ENCODE measurements at places on chromosomes 13 and 19.

GRCh38 chr13:108711386-108711785, 82.0 kb downstream of the MYO16 start:
- DNase-seq: no peak

GRCh38 chr19:483332-484072, 12.8 kb upstream of the MADCAM1 start:
- no peak for DNase-seq

DNA sequence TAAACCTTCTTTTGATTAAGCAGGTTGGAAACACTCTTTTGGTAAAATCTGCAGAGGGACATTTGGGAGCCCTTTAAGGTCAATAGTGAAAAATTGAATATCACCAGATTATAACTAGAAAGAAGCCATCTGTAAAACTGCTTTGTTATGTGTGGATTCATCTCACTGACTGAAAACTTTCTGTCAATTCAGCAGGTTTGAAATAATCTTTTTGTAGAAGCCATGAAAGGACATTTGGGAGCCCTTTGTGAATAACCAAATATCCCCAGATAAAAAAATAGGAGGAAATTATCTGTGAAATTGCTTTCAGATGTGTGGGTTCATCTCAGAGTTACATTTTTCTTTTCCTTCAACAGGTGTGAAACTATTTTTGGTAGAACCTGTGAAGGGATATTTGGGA, 1690.7 kb downstream of the UQCRFS1 start:
- no peak for DNase-seq

DNA sequence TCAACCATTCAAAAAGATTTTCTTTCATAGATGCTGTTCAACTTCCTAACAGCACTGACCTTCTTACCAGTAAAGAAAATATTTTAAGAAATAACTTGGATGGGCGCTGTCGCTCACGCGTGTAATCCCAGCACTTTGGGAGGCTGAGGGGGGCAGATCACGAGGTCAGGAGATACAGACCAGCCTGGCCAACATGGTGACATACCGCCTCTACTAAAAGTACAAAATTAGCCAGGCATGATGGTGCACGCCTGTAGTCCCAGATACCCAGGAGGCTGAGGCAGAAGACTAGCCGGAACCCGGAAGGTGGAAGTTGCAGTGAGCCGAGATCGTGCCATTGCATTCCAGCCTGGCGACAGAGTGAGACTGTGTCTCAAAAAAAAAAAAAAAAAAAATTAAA, 865.7 kb upstream of the SLC10A2 start:
- no peak for DNase-seq

DNA sequence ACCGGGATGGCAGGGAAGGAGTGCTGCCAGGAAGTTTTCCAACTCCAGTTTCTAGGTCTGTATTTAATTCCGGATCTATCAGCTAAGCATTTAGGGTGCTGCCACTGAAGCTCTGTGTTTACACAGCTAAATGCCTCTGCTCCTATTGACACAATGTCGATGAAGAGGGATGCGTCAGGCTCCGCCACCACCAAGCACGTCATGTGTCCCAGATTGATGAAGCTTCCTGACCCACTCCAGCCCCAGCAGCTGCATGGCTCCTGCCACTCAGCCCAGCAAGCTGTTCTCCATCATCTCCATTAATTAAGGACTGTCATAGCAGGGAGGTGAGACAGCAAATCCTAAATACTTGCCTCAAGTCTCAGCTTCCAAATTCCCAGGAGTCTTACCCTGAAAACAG, 435.2 kb upstream of the ZNF507 start:
- DNase-seq: no peak

DNA sequence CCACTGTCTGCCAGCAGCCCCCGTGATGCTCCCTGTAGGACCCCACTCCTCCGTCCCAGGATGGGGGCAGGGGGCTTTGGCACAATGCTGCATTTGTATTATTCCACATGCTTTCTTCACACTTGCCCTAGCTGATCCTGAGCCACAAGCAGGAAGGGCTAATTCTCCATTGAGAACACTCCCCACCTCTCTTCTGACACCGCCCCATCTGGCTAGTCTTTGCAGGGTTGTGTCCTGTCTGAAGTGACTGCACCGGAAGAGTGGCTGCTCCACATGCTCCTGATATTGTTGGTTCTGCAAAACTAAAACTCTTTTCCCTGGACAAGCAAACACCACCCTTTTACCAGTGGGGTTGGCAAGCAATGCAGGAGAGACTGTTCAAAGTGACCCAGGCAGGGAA, 18.0 kb downstream of the ZNF574 start:
- DNase-seq: no peak

GRCh38 chr19:47275791-47276461, 1.2 kb downstream of the INAFM1 start:
- no peak for DNase-seq

- DNase-seq: peak; percentile 81
Observed at GRCh38 chr19:2631213-2631821, 71.2 kb downstream of the GNG7 start.

DNA sequence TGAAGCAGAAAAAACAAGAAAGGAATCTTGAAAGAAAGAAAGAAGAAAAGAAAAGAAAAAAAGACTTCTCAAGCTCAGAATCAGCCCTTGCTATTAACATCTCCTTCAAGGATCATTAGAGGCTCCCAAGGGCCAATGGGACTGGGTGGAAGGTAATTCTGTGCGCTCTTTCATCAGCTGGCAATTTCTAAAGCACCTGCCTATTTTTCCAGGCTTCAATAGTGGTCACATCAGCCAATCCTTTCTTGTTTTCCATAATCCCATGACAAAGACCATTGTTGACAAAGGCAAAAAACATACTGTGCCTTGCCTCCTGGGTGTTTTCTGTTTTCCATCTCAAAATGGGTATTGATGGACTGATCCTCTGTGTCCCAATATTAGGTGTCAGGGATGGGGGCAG, 88.2 kb upstream of the TSC22D1 start:
- DNase-seq: no peak

- DNase-seq: peak; percentile 50
Observed at GRCh38 chr13:49669735-49670309, 21.5 kb downstream of the EBPL start.

Measured in OCI-LY7 (cell line).